ENCODE measurements at places on chromosomes 4 and X.

GRCh38 chr4:185101354-185101890 lies 41.6 kb upstream of the SLC25A4 start:
- DNase-seq: no peak

- no peak for DNase-seq
Measured at GRCh38 chrX:134688031-134688823, 30.0 kb upstream of the PLAC1 start.

DNA sequence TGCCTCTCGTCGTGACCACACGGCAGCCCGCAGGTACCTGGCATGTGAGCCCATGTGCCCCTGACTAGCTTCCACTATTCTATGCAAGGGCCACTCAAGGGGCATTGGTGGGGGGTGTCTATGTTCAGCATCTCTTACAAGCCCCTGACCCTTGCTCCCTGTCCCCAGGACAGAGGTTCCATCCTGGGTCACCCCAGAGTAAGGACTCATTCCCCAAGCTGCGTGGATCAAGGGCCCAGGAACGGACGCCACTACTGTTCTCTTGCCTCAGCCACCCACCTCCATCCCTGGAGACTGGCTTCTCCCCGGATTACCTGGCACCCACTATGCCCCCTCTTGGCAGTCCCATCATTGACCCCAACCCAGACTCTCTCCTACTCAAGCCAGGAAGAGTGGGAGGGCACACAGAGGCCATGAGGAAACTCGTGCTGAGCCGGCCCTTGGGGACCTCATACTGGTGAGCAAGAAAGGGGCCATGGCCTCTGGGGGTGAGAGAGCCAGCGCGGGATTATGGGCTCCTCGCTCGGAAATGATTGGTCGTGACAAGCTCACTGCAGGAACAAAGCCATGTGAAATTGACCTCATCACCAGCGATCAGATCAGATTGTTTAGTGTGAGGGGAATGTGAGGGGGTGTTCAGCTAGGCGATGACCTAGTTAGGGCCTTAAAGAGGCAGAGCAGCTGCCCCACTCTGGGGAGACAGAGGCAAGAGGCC lies 50.1 kb upstream of the PJA1 start:
- no peak for DNase-seq

DNA sequence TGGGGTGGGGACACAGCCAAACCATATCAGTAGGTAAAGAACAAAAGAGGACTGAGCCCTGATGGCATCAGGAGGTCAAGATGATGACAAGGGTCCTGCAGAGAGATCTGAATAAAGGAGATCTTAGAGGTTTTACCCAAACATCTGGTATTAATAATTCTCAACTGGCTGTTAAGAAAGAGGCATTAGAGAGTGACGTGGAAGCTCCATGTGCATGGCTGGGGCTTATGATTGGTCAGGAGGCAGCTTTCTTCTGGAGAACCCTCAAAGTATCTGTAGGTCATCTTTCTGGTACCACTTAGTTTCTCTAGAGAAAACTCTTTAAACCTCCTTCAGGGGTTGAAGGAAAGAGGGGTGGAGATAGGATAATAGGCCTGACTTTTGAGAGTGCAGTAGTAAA lies 18.7 kb downstream of the MGST2 start:
- no peak for DNase-seq

DNA sequence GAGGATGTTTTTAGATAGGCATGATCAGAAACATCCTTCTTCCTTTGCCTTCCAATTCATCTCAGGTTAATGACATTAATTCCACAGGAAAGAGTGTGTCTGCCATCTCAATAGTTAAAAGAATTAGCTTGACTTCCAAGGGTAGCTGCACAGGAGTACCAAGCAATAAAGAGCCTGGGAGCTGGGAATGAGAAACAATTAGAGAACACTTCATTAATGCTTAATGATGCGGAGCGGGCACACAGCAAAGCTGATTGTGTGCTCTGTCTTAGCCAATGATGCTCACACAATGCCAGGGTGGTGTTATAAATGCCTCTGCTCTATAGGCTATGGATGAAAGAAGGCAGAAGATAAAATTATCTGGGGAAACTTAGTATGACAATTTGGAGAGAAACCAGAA lies 1052.5 kb upstream of the LCORL start:
- DNase-seq: no peak

- no peak for DNase-seq
Measured at GRCh38 chr4:144357975-144358374, 217.5 kb upstream of the GYPA start.

DNA sequence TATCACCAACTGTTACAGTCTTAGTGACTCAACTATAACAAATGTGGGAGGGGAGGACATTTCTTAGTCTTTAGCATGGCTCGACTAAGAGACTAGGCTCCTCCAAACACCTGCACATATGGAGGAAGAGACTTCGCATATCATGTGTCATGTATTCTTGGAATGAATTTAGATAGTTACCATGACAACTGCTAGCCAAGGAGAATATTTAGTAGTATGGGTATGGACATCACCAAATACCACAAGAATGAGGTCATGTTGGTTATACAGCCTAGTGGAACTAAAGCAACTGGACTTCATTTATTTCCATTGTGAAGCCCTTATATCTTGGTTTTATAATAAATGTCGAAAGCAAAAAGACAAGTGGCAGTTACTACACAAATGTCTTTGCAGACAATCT lies 512.3 kb downstream of the CFAP47 start:
- no peak for DNase-seq

- peak; percentile 39 for DNase-seq
Measured at GRCh38 chr4:17447675-17448298, 64.1 kb downstream of the QDPR start.

- no peak for DNase-seq
Measured at GRCh38 chr4:93031431-93032098, 727.8 kb downstream of the GRID2 start.

DNA sequence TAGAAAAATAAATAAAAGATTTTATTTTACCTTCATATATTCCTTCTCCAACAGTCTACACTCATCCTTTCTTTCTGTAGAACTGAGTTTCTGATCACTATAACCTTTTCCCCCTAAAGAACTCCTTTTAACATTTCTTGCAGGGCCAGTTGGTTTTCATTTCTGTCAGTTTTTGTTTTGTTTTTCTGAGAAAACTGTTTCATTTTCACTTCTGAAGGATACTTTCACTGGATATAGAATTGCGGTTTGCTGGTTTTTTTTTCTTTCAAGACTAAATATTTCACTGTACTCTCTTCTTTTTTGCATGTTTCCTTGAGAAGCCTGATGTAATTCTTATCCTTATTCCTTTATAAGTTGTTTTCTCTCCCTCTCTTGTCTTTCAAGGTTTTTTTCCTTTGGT lies 90.4 kb upstream of the EOLA2 start:
- DNase-seq: no peak

GRCh38 chr4:107743532-107743931 lies 23.5 kb upstream of the PAPSS1 start:
- no peak for DNase-seq

DNA sequence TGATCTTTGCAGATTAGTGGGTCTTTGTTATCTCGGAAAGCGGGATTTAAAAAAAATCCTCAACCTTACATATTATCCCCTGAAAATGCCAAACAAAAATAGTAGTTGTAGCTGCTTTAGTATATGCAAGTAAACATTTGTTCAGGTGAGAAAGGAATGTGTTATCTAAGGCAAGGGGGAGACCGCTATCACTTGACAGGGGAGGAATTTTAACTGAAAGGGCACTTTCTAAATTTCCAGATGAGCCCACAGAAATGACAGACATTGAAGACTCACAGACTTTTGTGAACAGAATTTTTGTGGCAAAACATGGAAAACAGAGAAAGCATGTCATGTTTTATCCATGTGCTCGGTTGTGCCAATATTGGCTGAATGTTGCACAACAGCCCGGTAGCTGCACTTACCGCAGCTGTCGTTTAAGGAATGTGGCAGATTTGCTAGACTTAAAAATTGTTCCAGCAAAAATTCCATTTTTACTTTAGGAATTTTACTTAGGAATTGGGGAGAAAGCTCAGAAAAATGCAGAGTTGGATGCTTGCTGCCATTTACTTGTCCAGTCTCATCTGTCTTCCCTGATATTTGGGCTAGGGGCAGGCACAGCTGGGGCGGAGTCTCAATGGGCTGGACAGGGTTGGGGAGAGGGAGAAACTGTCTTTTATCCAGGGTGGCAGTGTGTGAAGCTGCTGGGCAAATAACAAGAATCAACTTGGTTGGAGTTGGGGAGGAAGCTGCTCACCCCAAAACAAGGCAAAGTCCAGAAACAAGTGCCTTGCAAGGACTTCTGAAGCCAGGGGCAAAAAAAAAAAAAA lies 94.6 kb upstream of the RPS6KA3 start:
- no peak for DNase-seq

DNA sequence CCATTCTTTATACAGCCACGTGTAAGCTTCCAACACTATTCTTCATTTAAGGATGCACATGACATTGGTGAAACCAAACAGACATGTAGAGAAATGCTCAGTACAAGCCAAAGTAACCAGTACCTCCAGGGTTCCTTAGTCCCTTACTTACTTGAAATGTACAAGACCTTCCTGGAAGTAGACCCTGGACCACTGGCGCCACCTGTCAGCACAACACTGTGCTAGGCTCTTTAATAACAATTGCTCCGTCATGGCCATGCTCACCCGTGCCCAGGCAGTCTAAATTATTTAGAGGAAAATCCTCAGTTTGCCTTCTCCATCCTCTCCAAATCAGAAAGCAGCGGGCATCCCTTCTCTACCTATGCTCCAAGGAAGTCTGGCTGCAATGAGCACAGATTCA lies 52.7 kb downstream of the ADGRA3 start:
- DNase-seq: no peak

GRCh38 chr4:19971829-19972228 lies 279.9 kb upstream of the SLIT2 start:
- DNase-seq: no peak

- peak; percentile 3 for DNase-seq
Measured at GRCh38 chrX:134172588-134173259, 64.3 kb upstream of the CCDC160 start.

DNA sequence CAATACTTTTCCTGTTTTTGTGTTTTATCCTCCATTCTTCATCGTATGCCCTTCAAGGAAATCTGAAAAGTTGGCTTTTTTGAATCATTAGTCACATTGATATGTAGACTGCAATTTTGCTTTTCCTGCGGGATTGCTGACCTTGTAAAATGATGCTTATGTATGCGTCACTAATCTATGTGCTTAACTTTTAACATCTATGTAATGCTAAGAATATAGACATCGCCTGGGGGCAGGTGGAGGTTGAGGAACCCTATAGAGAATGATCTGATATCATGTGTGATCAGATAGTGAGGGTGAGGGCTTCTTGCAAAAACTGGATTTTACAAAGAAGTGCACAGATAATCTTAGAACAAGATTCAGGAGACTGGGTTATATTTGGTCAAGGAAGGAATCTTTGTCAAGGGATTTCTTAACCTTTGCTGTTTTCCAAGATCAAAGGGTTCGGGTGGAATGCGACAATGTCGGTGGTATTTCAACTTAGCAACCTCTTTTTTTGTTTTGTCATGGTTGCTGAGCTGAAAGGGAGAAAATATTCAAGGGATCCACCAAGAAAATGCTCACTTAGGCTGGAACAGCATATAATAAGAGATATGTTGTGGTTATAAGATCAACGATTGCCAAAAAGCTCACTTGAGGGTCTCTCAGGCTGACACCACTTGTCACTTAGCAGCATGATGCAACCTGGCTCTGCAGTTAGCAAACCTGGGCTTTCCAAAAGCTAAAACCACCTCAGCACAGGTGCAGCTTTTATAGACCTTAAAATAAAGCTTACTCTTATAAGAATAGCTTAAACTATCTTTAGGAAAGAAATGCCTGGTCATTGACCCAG lies 70.6 kb upstream of the PUDP start:
- DNase-seq: no peak

DNA sequence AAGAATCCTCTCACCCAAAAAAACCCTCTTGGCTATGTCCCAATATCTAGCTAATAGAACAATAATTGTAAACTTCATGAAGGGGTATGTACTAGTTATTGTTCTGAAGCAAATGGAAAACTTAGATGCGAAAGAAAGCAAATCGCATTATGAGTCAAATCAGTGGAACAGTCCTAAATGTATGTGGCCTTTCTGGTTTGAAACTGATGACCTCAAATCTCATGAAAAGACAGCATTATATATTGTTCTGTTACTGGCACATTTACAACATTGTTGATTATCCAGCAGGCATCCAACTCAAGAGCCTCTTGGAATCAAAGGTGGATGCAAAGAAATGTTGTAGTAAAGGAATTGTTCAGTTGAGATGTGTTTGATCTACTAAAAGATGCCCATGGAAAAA lies 34.7 kb downstream of the CSN3 start:
- DNase-seq: no peak

DNA sequence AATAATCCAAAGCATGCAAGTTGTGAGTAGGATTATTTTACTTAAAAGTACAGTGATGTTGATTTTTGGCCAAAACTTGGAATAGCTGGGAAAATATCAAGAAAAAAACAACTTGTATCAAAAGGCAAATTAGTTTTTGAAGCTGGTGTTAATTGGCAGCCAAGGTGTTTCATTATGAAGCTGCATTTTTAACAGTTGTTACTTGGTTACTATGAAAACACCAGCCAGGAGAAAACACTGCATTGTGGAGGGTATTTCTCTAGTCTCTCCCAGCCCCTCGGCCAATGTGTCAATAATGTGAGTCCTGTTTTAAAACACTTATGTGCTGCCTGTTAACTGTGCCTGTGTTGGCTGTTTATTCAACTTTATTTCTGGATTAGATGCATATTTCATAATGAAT lies 733.4 kb downstream of the ADGRL3 start:
- no peak for DNase-seq

DNA sequence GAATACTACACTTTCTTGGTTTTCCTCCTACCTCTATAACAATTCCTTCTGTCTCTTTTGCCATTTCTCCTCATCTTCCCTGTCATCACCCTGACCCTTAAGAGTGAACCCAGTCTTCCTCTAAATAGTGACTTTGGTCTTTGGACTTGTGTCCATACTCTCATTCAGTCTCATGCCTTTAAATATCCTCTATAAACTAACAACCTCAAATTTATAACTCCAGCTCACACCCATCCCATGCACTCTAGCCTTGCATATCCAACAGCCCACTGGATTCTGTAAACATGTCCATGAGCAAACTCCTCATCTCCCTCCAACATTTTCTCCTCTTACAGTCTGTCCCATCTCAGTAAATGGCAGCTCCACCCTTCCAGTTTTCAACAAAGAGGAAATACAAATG lies 15.0 kb downstream of the BCLAF3 start:
- DNase-seq: no peak

- no peak for DNase-seq
Measured at GRCh38 chr4:81631958-81632441, 160.3 kb upstream of the RASGEF1B start.

- no peak for DNase-seq
Measured at GRCh38 chr4:73868206-73869129, 725 bp upstream of the CXCL1 start.

DNA sequence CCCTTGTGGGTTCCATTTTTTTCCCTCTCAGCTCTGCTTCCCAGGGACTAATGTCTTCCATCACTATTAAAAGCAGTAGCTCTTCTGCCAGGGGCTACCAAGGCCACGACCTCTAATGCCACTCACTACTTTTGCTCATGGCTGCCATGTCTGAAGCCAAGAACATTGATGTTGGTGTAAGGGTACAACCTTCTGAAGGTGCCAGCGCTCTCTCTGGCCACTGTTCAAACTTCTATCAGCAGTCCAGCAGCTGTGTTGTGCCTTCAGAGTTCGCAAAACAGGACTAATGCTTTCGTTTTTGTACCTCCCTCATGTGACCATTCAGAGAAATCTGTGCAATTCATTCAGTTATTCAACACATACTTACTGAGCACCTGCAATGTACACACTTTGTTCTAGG lies 121.5 kb upstream of the ENPEP start:
- DNase-seq: no peak
